HFFc6 (cell line): ENCODE measurements at places on chromosomes 11 and 22. TPM values are rescaled to one million over a fixed set of nuclear protein-coding genes. Genes with fewer than 3 reads are reported as not detected.

GRCh38 chr11:9172389-9172788 lies 81.0 kb upstream of the SCUBE2 start:
- no peak overlapping the region for H3K4me3 ChIP-seq
- peaks cover 40% of the 10 kb centered on the region for H3K36me3 ChIP-seq
- DNase-seq, result no peak
- no peaks in the 10 kb centered on the region; the same call in 1 of the 2 replicates for H3K27me3 ChIP-seq

GRCh38 chr22:44365832-44366231 lies 53.1 kb upstream of the SHISAL1 start:
- H3K4me3 ChIP-seq, result no peak overlapping the region
- peaks cover 32% of the 10 kb centered on the region; the same call in 1 of the 2 replicates for H3K27me3 ChIP-seq
- peaks cover 20% of the 10 kb centered on the region for H3K4me1 ChIP-seq
- no peak for DNase-seq

SGSM1 gene
- not detected in 2 replicates for total RNA-seq

ARHGAP8 gene
- not detected in 3 replicates for total RNA-seq

TMPRSS6 gene
- not detected in 3 replicates for total RNA-seq

DNA sequence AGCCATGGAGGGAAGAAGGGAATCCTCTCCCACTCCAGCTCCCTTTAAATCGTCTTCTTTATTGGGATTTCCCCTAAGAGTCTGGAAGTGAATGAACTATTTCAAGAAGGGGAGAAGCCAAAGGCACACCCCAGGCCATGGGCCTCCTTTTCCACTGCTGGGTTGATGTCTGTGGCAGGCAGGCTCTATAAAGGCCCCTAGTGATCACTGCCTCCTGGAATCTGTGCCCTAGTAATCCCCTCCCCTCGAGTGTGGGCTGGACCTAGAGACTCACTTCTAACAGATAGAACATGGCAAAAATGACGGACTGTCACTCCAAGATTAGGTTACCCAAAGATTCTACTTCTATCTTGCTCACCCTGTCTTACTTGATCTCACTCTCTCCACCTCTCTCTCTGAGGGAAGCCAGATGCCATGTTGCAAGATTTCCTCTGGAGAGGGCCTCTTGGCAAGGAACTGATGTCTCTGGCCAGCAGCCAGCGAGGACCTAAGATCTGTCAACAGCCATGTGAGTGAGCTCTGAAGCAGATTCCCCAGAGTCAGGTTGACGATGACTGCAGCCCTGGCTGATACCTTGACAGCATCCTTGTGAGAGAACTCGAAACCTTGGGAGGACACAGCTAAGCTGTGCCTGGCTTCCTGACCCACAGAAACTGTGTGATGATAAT lies 444.8 kb downstream of the SOX6 start:
- peaks cover 3% of the 10 kb centered on the region; the same call in 1 of the 2 replicates for H3K27me3 ChIP-seq
- no peaks in the 10 kb centered on the region for H3K4me1 ChIP-seq
- DNase-seq, result no peak
- H3K4me3 ChIP-seq, result no peak overlapping the region

ASRGL1 gene
- 0.46 to 0.55 TPM in 2 of 3 replicates, not detected in the other for total RNA-seq

GRCh38 chr22:24497841-24498258 lies 2.7 kb downstream of the UPB1 start:
- H3K4me3 ChIP-seq, result no peak overlapping the region
- H3K27me3 ChIP-seq, result peaks cover 6% of the 10 kb centered on the region
- H3K4me1 ChIP-seq, result peaks cover 7% of the 10 kb centered on the region

LINC01488 gene
- not detected in 3 replicates for total RNA-seq

- H3K27ac ChIP-seq, result no peak overlapping the region
- H3K36me3 ChIP-seq, result no peaks in the 10 kb centered on the region
- H3K4me1 ChIP-seq, result no peaks in the 10 kb centered on the region
- H3K27me3 ChIP-seq, result peaks cover 11% of the 10 kb centered on the region
Observed at GRCh38 chr11:16843294-16843693, 104.8 kb downstream of the C11orf58 start.
